ENCODE measurements at places on chromosomes 16 and 17. TPM values are rescaled to one million over a fixed set of nuclear protein-coding genes. Genes with fewer than 3 reads are reported as not detected.

The NPIPB6 gene
- not detected for polyA plus RNA-seq

The KRT33A gene
- not detected for polyA plus RNA-seq

The CDH3 gene
- polyA plus RNA-seq = not detected

The MEAK7 gene
- 1.3 TPM for polyA plus RNA-seq

The SERPINF2 gene
- polyA plus RNA-seq = 1,248 TPM

The MARVELD3 gene
- polyA plus RNA-seq = 1.8 TPM

The SLC52A1 gene
- polyA plus RNA-seq = 0.11 TPM

The MGAT5B gene
- not detected for polyA plus RNA-seq

The ZNF205 gene
- polyA plus RNA-seq = 2.0 TPM

The AIPL1 gene
- polyA plus RNA-seq = not detected

The TSPAN10 gene
- polyA plus RNA-seq = 0.22 TPM

The TAT gene
- polyA plus RNA-seq = 540 TPM

The STAT3 gene
- 104 TPM for polyA plus RNA-seq

The STX8 gene
- 39.5 TPM for polyA plus RNA-seq

- DNase-seq = no peak
Observed at GRCh38 chr16:22926105-22926751, 112.3 kb downstream of the HS3ST2 start.

DNA sequence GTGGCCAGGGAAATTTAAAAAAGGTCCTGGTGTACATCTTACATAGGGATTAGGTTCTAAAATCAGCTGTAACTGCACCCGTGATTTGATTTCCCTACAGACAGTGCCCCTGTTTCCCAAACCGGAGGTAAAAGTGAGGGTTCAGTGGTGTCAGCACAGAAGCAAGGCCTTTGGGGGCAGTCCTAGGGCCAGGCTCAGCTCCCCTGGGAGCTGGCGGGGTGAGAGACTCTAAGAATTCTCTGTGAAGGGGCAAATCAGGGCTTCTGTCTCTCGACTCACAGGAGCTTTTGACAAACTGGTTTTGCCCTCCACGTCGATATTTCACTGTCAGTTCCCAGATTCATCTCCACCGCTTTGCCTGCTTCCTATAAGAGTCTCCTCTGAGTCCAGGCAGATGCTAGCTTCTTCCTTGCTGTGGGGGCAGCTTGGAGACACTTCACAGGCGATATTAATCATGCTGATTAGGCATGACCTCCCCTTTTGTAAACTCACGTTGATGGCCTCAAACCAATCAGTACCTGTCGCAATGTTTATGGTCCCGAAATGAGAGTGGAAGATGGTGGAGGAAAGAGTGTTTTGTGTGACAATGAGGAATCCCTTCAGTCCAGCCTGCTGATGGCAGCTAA, 234.2 kb upstream of the TOX3 start:
- no peak for DNase-seq

DNA sequence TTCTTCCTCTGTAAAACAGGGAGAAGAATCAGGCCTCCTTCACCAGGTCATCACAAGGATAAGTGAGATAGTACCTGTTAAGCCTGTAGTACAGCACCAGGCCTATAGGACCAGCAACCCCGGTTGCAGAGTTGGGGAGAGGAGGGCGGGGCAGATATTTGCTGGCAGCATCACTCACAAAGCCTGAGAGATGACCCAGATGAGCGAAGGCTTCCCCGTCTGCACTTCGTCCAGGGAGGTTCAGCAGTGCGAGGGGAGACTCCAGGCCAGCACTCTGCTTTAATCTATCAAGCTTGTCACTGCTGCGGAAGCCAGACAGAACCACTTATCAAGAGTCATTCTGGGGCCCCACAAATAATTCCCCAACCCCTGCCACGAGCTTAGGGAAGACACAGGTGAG, 15.8 kb upstream of the RBBP6 start:
- DNase-seq = no peak

DNA sequence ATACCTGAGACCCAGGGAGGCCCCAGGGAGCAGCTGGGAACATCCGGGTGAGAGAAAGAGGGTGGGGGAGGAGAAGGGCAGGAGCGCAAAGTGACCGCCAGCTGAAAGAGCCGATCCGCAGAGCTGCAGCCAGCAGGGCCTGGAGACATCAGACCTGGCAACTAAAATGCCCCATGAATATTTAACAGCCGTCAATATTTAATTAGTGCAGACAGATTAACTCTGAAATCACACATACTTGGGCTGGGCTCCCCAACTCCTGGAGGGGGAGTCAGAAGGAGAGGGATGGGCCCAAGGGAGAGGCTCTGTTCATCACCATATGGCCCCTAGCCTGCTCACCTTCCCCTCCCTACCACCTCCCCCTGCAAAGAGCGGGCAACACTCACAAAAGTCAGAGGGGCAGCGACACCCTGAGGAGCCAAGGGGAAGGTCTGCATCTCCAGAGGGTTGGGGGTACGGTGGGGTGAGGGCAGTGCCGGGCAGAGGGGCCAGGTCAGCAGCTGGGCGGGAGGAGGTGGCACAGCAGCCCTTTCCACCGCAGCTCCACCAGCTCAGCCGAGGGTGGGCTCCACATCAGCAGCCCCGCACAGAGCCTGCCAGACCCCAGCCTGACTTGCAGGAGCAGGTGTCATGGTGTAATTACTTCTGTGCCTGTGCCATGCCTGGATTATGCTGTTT, 61.9 kb upstream of the CCL1 start:
- no peak for DNase-seq

- no peak for DNase-seq
Observed at GRCh38 chr16:22291020-22291419, 6.2 kb upstream of the POLR3E start.

- no peak for DNase-seq
Observed at GRCh38 chr16:87333101-87333500, 15.9 kb upstream of the C16orf95 start.

GRCh38 chr16:4361944-4362311, 9.7 kb upstream of the VASN start:
- DNase-seq = no peak

DNA sequence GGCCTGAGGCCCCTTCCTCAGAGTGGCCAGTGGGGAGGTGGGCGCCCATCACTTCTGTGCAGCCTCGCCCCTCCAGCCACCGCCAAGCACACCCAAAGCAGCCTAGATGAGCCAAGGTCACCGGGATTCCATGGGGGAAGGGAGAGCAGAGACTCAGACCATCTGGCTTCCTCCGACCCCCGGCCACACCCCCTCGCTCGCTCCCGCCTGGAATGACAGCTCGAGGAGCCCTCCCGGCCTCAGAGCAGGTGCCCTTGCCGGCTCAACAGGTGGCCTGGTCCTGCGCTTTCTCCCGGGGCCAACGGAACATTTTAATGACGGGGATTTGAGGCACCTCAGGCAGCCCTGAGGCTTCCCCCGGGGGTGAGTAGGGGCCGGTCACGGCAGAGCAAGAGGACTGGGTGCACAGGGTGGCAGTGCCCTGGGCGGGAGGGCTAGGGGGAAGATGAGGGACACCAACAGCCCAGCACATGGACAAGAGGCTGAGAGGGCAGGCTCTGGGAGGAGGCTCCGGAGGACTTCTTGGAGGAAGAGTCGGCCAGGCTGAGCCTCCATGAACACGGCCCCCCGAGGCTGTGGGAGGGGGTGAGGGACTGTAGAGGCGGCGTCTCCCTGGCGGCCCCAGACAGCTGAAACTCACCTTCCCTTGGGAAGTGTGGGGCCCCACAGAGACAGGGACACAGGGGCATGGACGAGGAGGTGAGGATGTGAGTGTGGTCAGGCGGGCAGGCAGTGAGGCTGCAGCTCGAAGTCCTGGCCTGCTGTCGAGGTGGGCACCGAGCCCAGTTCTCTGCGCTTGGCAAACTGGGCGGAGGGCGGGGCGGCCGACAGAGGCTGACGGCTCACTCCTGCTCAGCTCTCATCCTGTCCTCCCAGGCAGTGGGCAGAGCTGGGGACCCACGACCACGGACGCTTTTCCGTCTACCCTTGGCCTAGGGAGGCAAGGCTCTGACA, 12.5 kb upstream of the C1QTNF8 start:
- no peak for DNase-seq

DNA sequence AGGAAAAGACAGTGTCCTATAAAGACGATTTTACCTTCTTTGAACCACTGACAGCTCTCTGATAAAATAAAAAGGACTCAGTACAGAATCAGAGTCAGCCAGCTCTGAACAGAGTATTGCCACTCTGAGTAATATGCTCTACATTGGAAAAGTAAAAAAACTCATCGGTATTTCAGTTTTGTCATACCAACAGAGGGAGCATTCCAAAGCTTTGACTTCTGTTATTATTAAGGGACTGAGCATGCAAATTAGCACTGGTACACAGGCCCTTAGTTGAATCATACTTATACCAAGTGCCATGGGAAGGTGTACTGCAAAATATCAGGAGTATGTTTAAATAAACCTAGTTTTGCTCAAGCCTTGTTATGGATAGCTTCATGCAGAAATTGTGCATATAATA, 509.0 kb upstream of the KIF2B start:
- no peak for DNase-seq

DNA sequence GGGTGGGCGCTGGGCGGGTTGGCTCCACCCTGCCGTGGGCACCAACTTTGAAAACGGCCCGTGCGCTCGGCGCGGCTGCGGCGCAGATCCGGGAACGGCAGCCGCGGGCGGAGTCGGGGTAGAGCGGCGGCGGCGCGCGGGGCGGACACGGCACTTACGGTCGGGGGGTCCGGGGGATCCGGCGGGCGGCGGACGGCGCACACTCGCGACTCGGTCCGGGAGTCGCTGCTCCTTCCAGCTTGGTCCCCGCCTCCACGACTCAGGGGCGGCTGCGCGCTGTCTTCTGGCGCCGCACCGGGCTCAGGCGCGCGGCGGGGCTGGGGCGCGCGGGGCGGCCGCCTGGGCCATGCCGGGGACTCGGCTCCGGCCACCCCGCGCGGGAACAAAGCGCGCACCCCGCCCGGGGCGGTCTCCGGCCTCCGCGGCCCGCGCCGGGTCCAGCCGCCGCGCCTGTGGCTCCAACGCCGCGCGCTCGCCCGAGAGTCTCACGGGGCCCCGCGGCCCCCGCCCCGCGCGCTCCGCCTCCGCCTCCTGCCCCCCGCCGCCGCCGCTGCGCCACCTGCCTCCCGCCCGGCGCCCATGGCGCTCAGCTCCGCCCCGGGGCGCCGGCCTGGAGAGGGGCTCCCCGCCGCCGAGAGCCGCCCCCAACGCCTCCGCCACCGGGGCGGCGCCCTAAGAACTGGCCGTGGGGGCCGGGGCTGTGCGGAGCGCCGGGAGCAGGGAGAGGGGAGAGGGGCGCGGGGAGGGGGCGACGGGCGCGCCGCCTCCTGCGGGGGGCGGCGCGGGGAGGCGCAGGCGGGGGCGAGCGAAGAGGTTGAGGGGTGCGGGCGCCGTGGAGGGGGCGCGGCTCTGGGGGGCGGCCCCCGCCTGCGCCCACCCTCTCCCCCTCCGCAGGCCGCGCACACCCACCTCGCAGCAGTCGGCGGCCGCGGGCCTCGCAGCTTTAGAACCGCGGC, 35.9 kb downstream of the CBFA2T3 start:
- no peak for DNase-seq

DNA sequence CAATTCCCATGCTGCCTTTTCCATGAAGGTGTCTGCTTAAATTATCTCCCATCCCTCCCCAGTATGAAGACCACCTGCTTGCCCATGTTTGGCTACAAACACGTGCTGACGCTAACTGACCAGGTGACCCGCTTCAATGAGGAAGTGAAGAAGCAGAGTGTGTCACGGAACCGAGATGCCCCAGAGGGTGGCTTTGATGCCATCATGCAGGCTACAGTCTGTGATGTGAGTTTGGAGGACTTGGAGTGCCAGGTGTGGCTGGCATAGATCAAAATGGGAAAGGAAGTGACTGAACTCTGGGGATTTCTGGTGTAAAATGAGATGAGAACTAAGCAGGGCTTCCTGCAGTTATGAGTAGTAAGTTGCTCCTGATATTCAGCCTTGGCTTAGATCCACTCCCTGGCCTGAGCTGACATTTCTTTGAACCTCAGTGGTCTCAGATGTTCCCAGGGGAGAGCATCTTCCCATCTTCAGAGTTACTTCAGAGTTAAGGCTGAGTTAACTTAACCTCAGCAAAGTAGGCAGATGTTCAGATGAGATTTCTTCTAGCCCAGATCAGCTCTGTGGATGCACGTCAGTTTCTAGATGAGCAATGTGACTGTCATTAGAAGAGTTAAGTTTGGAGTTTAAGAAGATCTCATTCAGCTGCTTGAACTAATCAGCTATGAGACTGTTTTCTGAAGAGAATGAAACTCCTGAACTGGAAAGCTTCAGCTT, 32.7 kb downstream of the ITGB3 start:
- DNase-seq = no peak

GRCh38 chr16:30416624-30417528, 9.5 kb downstream of the ZNF771 start:
- DNase-seq = no peak

- DNase-seq = no peak
Observed at GRCh38 chr17:1503699-1504098, 11.2 kb upstream of the MYO1C start.

GRCh38 chr17:77792626-77793025, 165.9 kb upstream of the TNRC6C start:
- no peak for DNase-seq

GRCh38 chr16:77043076-77043475, 147.9 kb upstream of the MON1B start:
- no peak for DNase-seq

GRCh38 chr16:53781023-53781605, 77.2 kb downstream of the FTO start:
- no peak for DNase-seq

DNA sequence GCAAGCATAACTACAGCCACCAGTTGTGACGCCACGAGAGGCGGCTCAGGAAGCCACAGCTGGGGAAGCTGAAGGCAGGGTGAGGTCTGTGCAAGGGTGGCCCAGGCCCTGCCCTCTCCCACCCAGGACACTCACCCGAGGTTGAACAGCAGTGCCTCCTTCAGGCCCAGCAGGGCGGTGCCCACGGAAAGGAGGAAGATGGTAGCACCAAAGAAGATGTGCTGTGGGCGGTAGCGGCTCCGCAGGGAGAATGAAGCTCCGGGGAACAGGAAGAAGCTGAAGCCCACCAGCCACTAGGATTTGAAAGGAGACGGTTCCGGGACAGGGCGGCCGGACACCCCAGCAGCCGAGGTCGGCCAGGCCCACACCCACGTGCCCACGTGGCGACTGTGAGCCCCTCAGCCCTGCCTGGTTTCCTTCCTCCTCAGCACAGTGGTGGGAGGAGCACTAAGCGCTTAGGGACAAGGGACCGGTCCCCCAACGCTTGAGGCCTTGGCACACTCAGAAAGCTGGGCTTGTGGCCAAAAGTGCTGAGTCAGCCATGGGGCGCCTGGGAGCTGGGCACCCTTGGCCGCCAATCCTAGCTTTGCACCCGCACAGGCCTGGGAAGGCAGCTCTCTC, 11.0 kb downstream of the CYB561 start:
- no peak for DNase-seq

GRCh38 chr16:69115837-69116236, 10.4 kb downstream of the HAS3 start:
- no peak for DNase-seq

Measured in liver (tissue), 10 donors.